ENCODE measurements at places on chromosomes 5 and 9.

- DNase-seq: no peak
Observed at GRCh38 chr9:115194216-115194615, 76.3 kb upstream of the TNC start.

DNA sequence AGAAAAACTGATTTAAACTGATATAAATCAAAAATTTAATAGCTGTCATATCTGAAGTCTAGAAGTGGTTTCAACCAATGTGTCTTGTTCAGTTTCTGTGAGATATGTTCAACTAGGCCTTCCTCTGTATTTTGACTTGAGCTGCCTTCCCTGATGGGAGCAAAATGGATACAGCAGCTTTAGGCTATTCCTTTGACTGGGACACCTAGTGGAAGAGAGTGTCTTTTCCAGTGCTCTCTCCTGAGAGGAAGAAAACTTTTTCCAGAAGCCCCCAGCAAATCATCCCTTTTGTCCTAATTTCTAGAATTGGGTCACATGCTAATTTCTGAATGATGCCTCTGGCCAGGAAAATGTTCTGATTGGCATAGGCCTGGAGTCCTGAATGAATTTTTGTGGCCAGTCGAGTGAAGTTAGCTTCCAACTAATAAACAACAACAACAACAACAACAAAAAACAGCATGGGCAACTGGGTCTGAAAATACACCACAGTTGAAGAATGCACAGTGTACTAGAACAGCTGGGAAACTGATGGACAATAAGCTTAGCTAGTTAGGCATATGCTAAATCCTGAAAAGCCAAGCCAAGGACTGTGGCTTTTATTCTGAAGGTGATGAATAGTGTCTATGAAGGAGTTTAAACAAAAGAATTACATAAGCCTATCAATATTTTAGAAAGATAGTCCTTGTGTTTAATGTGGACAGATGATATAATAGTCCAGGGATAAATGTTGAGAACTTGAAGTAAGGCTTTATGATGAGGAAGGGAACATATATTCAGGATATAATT, 125.7 kb downstream of the FBN2 start:
- no peak for DNase-seq

- no peak for DNase-seq
Observed at GRCh38 chr9:127138444-127138843, 16.0 kb upstream of the ANGPTL2 start.

DNA sequence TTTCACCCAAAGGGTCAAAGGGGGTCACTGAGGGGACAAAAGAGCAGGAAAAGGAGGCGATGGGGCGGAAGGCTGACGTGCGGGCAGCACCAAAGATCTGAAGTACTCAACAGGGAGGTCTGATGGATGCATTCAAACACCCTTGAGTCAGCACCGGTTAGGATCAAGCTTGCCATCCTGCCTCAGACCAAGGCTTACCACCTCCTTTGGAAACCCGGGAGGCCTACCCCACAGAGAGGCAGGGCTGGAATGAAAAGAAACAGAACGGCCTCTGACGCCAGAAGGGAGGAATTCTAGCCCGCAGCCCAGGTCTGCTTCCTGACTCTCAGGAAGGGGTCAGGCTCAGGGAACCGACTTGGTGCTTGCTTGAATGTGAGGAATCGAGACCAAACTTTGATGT, 125.6 kb downstream of the PAPPA start:
- no peak for DNase-seq
